ENCODE measurements at places on chromosomes 1 and 21.

DNA sequence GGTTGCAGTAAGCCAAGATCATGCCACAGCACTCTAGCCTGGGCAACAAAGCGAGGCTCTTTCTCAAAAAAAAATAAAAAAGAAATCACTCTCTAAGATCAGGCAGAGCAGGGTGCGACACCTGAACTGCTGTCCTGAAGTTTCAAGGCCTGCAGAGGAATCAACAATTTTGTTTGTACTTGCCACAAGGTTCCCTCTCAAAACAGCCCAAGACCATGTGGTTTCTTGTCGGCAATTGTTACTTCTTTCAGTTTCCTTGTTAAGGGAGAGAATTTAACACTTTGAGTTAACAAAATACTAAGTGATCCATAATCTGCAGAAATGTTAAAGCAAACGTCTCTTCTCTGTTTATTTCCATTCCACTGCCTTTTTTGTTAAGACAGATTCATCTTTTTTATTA is 36.5 kb downstream of the MACO1 start:
- DNase-seq, result no peak

DNA sequence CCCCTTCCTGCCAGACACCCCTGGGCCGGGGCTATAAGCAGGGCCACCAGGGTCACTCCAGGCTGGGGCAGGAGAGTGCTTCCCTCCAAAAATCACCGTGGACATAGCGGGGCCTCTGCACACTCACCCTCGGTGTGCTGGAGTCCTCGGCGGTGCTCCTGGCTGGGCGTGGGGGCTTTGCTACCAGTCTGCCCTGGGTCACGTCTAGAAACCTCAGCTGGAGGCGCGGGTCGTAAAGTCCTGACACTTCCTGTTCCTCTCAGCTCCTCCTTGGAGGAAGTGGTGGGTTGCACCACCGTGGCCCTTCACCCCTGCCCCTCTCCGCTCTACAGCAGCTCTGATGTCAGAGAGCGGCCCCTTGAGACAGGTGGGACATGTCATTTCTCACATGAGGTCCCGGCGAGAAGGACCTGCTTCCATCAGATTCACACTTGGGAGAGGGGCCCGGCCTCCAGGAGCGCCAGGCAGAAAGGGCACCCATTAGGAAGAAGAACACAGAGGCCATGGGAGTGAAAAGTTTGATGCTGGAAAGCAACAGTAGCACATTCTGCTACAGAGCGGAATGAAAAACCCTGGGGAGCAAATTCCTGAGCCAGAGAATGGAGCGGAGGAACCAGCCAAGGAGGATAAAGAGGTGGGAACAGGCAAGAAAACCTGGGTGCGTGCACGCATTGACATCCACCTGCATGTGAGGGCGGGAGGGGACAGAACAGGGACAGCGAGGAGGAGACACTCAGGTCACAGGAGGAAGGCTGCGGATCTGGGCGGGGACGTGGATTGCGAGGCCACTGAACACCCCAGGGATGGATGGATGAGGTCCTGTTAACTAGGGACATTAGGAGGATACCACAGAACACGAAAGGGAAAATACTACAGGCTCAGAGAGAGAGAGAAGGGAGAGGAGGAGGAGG is at the start of gene ITGB2:
ITGB2 (minus strand) TSS at position 206 of the 911 bp plus-strand sequence. CDS start 10,117 bp downstream, outside the sequence.
- DNase-seq, result no peak

GRCh38 chr1:47403321-47403910 is 12.7 kb upstream of the FOXE3 start:
- DNase-seq, result no peak

GRCh38 chr1:90074970-90075391 is 80.1 kb downstream of the ZNF326 start:
- DNase-seq, result no peak

DNA sequence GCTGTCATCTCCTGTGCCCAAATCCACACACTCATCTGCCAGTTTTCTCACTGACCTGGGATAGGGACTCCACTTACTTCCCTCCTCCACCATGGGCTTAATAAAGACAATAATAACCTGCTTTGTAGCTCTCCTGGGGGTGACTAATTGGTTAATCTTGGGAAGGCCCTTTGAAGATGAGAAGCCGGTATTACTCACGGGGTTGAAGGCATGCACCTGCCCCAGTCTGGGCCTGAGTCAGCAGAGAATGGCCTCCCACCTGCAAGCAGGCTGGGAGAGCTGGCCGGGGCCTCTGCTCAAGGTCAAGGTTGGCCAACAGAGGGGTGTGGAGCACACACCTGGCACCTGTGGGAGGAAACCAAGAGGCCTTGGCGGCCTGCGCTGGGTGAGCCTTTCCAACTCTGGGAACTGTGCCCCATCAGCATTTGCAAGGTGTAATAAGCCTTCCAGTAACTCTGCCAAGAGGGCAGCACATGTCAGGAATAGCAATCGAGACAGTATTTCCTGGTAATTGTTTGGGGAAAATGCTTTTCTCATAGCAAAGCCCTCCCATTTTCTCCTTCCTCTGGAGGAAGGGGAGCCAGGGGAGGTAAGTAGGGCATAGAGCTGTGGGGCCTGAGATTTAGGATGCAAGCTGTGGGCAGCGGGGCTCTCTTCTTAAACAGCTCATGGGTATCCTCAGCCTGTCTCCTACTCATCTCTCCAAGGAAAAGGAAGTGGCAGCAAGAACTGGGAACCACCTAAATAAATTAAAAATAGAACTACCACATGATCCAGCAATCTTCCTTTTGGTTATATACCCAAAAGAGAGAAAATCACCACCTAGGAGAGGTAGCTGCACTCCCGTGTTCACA is 49.0 kb downstream of the TOMM20 start:
- DNase-seq, result no peak

DNA sequence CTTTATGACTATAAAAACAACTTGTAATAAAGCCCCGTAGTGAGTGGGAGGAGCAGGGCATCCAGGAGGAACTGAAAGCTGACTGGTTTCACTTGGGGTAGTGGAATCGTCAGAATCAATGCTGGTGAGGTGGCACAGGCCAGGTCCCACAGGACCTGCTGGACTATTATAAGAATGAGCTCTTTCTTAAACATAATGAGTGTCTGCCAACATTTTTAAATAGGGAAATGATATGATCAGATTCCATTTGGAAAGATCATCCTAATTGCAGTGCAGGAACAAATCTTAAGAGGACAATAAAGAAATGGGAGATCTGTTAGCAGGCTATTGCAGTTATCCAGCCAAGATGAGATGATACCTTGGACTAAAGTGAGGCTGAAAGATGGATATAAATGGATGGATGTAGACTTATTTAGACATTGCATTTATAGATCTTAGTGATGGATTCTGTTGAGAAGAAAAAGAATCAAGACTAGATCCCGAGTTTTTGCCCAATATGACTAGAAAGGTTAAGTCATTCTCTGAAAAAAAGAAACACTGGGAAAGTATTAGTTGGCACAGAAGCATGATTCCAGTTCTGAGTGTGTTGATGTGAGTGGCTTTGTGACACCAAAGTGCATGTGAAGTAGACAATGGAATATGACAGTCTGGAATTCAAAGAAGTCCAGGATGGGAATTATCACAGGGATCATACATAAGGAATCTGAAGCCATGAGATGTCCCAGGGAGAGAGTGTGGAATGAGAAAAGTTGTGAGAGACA is 153.3 kb upstream of the SGIP1 start:
- DNase-seq, result no peak

DNA sequence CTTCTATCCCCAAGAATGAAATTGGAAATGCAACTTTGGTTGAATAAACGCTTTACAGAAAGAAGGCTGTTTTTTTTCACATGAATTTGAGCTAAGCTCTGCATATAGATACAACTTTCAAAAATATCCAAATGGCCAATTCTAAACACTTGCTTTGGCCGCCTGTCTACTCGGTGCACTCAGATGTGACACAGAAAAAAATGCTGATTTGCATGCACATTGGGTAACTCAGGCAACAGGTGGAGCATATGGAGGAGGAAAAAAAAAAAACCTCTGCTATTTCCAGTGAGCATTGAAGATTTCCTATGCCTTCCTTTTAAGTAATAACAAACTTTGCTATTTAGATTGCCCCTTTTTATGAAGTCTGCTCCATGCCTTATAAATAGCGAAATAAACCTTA is 262.5 kb downstream of the GRIK1 start:
- DNase-seq, result no peak

DNA sequence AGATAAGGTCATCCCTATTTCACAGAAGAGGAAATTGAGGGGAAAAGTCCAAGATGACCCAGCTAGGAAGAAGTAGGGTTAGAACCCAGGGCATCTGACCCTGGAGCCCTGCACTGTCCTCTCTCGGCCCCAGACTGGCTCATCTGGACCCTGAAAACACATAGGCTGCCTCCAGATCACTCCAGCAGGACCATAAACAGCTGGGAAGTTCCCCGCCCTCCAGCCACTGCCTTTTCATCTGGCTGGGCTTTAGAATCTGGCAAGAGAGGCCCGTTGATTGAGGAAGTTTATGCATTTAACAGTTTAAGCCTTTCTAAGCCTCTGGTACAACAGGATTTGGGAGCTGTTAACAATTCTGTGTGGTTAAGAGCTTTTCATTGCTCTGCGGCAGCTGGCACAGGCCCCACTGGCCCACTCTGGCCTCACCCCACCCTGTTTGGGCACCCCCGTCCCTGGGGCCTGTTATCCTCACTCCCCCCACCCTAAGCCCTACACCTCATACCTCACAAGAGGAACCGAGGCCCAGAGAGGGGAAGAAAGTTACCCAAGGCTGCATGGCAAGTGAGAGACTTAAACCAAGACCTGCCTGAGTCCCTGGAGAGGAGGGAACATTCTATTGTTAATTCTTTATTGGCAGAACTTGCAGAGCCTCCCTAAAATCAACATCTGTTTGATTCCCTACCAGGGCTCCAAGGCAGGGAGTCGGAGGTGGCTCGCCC is 84.2 kb downstream of the EPHB2 start:
- no peak for DNase-seq

GRCh38 chr1:114033216-114033706 is 54.0 kb downstream of the OLFML3 start:
- DNase-seq, result peak; percentile 8

- DNase-seq, result no peak
Measured at GRCh38 chr1:214455479-214455878, 95.9 kb downstream of the PTPN14 start.

- DNase-seq, result no peak
Measured at GRCh38 chr1:40059960-40060750, 19.6 kb downstream of the CAP1 start.

DNA sequence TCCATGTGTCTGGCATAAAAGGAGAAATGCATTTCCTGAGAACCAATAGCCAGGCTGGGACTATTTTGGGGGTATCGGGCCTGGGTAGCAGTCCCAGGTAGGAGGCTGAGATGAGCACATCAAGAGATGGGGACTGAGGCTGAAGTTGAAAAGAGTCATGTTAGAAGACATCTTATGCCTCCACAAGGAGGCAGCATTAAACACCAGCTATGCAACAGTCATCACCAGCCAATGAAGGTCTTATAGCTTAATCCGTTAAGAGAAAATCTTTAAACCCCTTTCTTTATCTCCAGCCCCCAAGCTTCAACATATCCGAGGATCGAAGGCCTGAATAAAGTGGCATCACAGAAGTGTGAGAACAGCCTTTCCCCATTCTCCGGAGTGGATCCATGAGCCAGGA is 640.7 kb upstream of the PTBP2 start:
- DNase-seq, result no peak

GRCh38 chr1:240888039-240888786 is 276.3 kb upstream of the GREM2 start:
- no peak for DNase-seq

GRCh38 chr1:207917080-207917479 is 6.2 kb upstream of the CD34 start:
- DNase-seq, result no peak

DNA sequence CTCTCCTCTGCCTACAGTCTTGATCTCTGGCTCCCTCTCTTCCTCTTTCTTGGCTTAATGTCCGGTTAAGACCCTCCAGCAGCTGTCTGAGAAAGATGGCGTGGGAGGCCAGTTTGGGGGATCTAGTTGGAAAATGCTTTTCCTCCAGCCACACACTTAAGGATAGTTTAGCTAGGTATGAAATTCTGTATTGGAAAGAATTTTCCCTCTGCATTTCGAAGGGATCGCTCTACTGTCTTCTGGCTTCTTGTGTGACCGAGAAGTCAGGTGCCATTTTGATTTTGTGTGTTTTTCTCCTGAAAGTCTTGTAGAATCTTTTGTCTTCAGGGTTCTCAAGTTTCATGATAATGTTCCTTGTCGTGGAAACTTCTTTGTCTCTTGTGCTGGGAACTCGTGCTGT is 28.0 kb downstream of the PRKCZ start:
- no peak for DNase-seq

DNA sequence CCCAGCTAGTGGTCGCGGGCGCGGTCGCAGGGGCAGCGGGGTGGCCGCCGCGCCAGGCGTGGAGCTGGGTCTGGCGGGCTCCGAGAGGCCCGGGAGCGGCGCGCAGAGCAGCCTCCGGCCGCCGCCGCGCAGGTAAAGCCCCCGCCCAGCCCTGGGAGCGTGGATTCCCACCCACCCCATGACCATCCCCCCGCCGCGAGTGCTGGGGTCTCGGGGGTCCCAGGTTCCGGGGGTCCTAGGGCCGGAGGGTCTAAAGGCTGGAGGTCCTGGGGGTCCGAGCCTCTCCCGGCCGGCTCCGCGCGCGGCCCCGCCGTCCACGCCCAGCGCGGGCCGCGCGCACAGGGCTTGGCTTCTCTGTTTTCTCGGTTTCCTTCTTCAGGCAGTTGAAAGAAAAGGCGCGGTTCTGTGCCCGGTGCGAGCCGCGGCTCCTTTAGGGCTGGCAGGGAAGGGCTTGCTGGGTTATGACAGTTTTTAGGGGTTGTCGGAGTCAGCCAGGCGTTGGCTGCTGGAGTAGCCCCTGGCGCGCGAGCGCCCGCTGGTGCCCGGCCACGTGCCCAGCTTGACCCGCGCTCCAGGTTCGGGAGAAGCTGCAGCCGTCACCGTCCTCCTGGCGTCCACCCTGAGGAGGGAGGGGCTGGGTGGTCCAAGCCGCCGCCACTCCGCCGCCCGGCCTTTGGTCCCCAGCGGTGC is 359 bp downstream of the LRRC3 start:
- DNase-seq, result peak; percentile 20

DNA sequence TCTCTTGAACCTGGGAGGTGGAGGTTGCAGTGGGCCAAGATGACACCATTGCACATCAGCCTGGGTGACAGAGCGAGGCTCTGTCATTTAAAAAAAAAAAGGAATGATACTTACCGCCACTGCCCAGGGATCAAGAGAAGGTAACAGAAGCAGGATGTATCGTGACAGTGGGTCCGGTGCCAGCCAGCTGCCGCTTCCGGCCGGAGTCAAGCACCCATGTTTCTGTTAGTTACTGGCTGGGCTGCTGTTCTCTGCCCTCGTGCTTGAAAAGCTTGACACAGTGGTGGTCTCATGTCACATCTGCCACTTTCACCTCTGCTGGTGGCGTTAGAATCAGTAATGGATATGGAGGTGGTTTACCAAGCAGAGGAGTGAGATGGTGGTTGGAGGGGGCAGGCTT is 21.0 kb downstream of the IFNGR2 start:
- DNase-seq, result no peak

- DNase-seq, result no peak
Measured at GRCh38 chr1:12359359-12360133, 129.7 kb downstream of the VPS13D start.
